Fibroblast of skin of scalp (primary cell): ENCODE measurements at places on chromosomes 5 and 9.

- no peak for DNase-seq
Observed at GRCh38 chr5:35237580-35238376, 7.5 kb upstream of the PRLR start.

DNA sequence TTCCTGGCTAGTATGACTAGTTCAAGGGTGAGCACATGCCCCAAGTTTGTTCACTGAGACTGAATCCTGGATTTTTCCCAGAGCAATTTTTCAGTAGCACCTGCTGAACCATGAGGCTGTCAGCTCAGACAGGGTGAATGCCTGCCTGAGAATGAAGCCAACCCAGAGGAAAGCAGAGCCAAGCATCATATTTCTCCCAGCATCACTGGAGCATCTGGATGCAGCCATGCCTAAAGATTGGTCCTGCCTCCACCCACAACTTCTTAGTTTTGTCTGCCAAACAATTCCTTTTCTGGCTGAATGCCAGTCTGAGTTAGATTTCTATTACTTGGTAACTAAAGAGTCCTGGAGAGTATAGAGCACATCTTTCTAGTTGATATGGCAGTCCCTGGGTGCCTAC, 343.6 kb downstream of the CSNK1G3 start:
- no peak for DNase-seq

DNA sequence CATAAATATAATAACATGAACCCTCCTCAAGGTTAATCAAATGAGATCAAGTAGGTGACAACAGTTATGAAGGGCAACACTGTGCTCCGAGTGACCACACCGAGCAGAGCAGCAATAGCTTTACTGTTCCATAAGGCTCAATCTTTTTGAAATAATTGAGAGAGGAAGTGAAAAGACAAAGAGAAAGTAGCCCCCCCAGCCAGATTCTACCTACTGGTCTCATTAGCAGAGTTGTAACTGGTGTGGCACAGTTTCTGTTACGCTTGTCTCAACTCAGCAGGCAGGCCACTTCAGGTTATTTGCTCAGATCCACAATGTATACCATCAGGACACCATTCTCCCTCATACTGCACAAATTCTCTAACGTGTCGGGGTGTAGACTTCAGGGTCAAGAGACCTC, 14.0 kb downstream of the PRUNE2 start:
- no peak for DNase-seq

DNA sequence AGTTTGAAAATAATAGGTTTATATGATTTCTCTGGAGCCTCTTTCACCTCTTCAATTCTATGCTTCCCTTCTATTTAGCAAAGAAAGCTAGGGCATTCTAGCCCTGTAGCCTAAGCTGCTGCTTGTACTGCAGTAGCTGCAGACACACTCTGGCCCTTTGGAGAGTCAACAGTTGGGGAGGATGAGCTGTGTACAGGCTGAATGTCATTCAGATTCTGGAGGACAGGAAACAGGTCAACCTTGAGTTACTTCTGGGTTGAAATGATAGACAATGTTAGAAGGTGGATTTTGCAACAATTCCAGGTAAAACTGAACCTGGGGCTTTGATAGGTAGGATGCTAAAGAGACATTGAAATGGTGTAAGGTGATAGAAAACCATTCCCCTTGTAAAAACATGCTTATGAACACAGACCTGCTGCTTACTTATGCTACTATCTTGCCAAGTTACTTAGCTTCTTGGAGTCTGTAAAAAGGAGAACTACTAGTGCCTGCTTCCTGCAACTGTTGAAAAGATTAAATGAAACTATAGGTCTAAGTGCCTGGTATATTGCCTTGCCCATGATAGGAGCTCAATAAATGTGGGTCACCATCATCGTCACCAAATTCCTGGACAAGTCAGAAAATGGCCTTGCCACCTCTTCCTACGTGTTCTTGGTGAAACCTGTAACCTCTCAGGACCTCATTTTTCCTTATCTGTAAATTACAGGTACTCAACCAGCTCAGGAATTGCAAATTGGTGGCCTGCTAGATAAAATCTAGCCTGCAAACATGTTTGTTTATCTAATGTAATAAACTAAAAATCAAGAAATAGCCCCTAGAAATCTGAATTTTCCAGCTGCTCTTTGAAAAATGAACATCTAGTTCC, 83.7 kb downstream of the GALNT10 start:
- no peak for DNase-seq

DNA sequence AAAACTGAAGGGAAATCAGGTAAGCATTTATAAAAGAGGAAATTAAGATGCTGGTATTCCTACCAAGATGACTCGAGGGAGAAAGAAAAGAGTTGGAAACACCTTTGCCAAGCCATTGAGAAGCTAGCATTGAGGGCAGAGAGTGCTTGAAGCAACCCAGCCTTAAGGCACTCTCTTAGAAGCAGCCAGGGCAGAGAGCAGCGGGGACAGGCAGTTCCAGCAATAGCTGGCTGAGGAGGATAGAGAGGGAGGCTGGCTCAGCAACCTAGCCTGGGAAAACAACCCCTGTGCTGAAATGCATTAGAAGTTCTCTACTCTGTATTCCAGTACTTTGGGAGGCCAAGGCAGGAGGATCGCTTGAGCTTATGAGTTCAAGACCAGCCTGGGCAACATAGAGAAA, 40.3 kb upstream of the HSPA9 start:
- no peak for DNase-seq

- no peak for DNase-seq
Observed at GRCh38 chr5:96817506-96817905, 9.8 kb upstream of the ERAP1 start.

GRCh38 chr5:1756481-1756880, 43.2 kb downstream of the MRPL36 start:
- no peak for DNase-seq

- no peak for DNase-seq
Observed at GRCh38 chr9:68653141-68653595, 51.9 kb upstream of the PIP5K1B start.

GRCh38 chr9:76642701-76643209, 121.5 kb upstream of the PCA3 start:
- DNase-seq, result no peak

GRCh38 chr5:103356350-103357091, 98.0 kb downstream of the MACIR start:
- DNase-seq, result no peak

GRCh38 chr5:177502886-177503285, 5.5 kb upstream of the PDLIM7 start:
- DNase-seq, result no peak

DNA sequence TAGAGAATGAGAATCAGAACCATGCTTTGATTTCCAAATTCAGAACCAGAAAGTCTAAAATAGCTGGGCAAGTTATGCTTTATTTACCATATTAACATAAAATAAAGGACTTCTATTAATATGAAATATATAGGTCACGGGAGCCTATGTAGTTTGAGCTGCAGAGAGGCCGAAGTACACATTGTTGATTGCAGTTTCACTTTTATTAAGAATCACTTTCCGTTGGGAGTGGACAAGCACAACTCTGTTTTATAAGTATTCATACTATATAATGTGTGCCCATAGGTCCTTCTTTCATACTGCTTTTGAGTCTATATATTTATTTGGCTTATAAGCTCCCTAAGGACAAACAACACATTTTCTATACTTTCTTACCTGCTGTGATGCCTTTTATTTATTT, 58.7 kb upstream of the DMRT3 start:
- DNase-seq, result no peak

DNA sequence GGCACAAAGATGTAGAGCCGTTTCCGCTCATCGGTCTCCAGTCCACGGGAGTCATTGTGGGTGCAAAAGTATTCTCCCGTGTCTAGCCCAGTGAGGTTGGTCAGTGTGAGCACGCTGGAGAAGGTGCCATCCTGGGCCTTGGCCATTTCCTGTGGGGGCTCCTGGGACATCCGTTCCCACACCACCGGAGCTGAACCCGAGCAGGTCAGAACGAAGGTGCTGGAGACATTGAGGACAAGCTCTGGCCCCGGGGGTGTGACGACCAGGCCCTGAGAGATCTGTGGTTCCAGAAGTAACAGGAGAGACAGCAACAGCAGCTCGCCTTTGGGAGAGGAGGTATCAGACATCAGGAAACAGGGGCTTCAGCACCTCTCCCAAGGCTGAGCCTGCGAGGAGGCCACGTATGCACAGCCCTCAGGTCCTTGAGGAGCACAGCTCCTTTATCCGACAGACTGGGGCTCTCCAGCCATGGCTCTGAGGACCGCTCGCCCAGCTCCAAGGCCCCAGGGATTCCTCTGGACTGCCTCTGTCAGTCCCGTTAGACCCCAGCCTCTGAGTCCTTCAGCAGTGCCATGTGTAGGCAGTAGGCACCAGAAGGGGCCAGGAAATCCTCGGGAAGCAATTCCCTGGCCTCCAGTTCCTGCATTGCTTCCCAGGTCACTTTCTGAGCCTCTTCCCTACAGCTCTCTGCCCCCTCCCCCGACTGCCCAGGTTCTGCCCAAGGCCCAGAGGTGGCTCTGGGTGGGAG, 19.9 kb downstream of the PDGFRB start:
- DNase-seq, result no peak

- DNase-seq, result no peak
Observed at GRCh38 chr9:125887172-125887571, 140.0 kb downstream of the PBX3 start.

DNA sequence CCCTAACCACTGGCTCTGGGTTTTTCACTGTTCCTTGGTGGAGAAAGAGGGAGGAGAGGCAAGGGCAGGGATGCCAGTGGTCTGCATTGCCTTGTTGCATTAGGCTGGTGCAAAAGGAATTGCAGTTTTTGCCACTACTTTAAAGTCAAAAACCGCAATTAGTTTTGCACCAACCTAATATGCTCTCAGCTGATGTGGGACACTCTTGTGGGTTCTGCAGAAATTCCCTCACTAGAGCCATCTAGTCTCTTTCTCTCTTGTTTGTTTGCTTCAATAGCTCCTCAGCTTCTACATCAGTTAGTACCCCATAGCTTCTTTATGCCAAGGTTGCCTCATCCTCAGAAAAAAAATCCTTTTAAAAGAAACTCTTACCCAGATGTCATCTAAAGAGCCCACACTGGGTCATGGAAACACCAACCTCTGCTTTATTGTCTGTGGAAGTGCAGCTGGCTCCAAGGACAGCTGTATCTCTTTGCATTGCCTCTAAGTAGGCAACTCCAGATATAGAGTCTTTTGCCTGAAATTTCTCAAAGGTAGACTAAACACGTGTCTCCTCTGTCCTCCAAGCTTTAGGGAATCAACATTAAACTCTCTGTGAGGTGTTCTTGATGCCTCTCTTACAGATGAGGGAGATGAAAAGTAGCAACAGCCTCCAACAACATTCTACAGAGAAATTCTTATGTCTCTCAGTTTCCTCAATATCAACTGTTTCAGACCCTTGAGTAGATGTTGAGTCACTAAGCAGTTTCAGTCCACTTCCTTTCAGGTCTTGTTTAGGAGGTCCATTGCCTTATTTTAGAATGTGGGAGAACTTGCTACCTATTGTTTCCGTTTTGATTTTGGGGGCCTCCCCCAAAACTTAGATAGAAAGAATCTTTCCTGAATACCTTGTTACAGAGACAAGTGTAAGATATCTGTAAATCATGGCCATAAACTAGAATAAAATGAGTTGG, 84.9 kb upstream of the MEF2C start:
- DNase-seq, result no peak

GRCh38 chr5:28344836-28345433, 1306.5 kb upstream of the CDH9 start:
- peak; percentile 33 for DNase-seq

GRCh38 chr5:91007780-91008402, 375.2 kb downstream of the ARRDC3 start:
- no peak for DNase-seq

DNA sequence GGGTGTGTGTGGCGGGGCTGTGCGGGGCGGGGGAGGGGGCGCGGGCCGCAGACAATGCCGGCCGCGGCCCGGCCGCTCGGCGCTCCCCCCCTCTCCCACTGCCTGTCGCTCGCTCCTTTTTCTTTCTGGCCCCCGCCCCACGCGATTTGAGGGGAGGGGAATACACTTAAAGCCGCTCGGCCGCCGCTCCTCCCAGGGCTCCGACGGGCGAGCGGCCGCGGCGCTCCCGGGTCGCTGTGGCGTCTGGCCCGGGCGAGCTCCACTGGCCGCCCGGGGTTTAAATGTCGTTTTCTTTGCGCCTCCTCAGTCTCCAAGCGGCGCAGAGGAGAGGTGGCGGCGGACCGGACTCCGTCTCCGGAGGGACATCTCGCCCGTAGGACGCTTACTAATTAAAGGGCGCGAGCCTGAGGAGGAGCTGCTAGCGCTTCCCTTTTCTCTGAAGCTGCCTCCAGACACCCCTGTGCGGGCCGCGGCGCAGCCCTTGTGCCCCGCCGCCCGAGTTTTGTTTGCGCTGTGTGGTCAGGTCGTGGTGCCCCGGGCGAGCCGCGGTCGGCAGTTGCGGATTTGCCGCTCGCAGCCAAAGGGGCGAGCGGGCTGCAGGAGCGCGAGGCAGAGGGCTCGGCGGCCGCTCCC, 1.4 kb downstream of the ZSWIM6 start:
- no peak for DNase-seq

GRCh38 chr5:73987915-73988314, 361.9 kb downstream of the ARHGEF28 start:
- no peak for DNase-seq

- DNase-seq, result no peak
Observed at GRCh38 chr5:144191531-144191930, 20.9 kb downstream of the KCTD16 start.

- peak; percentile 14 for DNase-seq
Observed at GRCh38 chr5:9209846-9210492, 335.9 kb downstream of the SEMA5A start.

GRCh38 chr9:133581513-133582343, 27.5 kb downstream of the FAM163B start:
- no peak for DNase-seq

DNA sequence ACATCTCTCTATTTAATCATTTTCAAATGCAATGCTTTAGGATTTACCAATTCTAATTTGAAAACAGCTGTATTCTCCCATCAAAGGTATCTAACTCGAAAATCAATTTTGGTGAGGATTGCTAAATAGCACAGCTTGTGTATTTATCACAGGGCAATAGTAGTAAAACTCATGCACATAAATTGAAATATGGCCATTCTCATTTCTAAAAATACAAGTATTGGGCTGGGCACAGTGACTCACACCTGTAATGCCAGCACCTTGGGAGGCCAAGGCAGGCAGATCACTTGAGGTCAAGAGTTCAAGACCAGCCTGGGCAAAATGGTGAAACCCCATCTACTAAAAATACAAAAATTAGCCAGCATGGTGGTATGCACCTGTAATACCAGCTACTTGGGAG, 164.8 kb upstream of the RASA1 start:
- no peak for DNase-seq

- no peak for DNase-seq
Observed at GRCh38 chr5:112799661-112800060, 61.4 kb upstream of the SRP19 start.

- peak; percentile 71 for DNase-seq
Observed at GRCh38 chr9:134413890-134414623, 87.8 kb downstream of the RXRA start.

- no peak for DNase-seq
Observed at GRCh38 chr5:32326216-32326772, 13.6 kb upstream of the MTMR12 start.

- DNase-seq, result no peak
Observed at GRCh38 chr5:172115541-172115982, 72.5 kb downstream of the STK10 start.

- DNase-seq, result peak; percentile 86
Observed at GRCh38 chr9:69569738-69570451, 102.3 kb downstream of the APBA1 start.

GRCh38 chr5:61800450-61800849, 468.4 kb downstream of the ZSWIM6 start:
- no peak for DNase-seq

- peak; percentile 80 for DNase-seq
Observed at GRCh38 chr9:131677444-131678180, 62.3 kb downstream of the RAPGEF1 start.

- DNase-seq, result no peak
Observed at GRCh38 chr9:123480791-123481190, 124.8 kb downstream of the CRB2 start.
